Esophagus squamous epithelium (tissue), 5 donors: ENCODE measurements at places on chromosomes 6 and 20. TPM values are rescaled to one million over a fixed set of nuclear protein-coding genes. Genes with fewer than 3 reads are reported as not detected.
A peak's percentile ranks its signal among the peaks of the same experiment; 100 is the strongest.

- no peaks in the 10 kb centered on the region for H3K36me3 ChIP-seq
- H3K4me3 ChIP-seq = no peak overlapping the region
- no peak for DNase-seq
- no peak overlapping the region for H3K27ac ChIP-seq
Measured at GRCh38 chr6:40599555-40599954, 12.4 kb upstream of the LRFN2 start.

DNA sequence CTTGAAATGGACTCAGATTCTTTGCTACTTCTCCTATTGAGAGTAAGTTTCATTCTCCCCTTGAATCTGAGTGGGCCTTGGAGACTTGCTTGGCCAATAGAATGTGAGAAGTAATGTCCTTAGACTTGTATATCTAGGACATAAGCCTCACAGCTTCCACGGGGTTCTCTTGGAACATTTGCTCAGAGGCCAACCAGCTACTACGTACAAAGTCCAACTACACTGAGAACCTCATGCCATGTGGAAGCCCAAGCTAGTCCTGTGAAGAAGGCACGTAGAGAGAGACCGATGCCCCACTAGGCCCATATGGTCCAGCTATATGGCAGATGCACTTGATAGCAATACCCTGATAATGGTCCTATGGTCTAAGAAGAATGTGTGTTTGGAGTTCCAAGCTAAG, 22.9 kb downstream of the TMEM14A start:
- no peaks in the 10 kb centered on the region for H3K36me3 ChIP-seq
- H3K27ac ChIP-seq = no peak overlapping the region
- H3K27me3 ChIP-seq = no peaks in the 10 kb centered on the region
- no peak overlapping the region for H3K4me3 ChIP-seq

DNA sequence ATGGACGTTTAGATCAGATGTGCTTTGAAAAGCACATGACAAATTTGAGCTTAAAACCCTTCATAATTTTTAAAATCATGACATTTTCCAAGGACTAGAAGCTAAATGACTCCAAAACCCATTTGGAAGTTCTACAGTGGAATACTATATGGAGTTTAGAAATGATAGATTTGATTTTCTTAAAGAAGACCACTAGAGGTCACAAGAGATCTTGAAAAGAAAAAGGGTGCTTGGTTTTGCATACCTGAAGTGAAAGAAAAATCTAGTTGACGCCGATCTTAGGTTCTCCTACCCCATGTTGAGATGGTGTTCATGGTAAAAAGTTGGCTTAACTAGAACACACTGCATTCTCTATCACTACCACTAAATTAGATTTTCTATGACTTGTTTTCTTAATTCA, 31.5 kb downstream of the CFAP61 start:
- peaks cover 40% of the 10 kb centered on the region for H3K4me1 ChIP-seq
- no peaks in the 10 kb centered on the region for H3K36me3 ChIP-seq

DNA sequence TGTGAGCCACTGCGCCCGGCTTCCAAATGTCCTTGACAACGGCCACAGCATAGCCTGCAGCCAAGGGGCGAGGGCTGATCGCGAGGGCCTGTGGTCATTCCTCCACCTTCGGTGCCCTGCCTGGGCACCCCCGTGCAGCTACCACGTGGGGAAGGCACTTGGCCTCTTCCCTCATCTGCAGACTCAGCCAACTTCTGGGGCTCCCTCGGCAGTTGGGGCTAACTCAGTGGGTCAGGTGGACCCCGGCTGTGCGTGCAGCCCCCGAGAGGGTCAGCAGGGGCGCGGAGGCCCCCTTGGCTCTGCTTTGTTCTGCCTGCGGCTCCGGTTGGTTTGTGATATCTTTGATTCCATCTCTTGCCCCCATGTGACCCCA, 52.9 kb upstream of the BHLHE23 start:
- peaks cover 90% of the 10 kb centered on the region for H3K27me3 ChIP-seq
- H3K36me3 ChIP-seq = no peaks in the 10 kb centered on the region
- no peaks in the 10 kb centered on the region for H3K4me1 ChIP-seq
- no peak overlapping the region for H3K27ac ChIP-seq
- DNase-seq = no peak
- H3K4me3 ChIP-seq = no peak overlapping the region

Gene TRIM38
- total RNA-seq = 9.0 TPM

DNA sequence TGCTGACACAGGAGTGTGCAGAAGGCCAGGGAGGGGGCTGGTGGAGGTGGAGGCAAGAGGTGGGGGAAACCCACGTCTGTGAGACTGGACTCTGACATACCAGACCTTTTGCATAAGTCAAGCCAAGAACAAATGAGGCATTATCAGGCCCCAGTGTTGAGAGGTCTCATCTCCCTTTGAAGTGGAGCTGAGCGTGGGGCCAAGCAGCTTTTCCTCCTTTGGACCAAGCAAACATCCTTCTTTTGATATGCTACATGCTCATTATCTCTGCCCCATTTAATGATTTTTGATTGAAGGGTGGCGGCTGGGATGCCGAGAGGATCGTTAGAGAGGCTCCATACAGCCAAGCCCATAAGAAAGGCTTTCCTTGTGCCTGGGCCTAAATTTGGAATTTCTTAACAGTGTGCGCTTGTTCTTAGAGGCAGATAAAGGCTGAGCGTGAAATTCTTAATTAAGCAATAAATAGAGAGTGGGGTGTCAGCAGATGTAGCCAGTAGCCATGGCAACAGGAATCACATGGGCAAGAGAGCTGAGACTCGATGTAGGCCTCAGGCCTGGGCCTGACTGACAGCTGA, 244.5 kb downstream of the PKHD1 start:
- no peak for DNase-seq
- H3K27me3 ChIP-seq = no peaks in the 10 kb centered on the region
- H3K4me3 ChIP-seq = no peak overlapping the region
- no peaks in the 10 kb centered on the region for H3K4me1 ChIP-seq

DNA sequence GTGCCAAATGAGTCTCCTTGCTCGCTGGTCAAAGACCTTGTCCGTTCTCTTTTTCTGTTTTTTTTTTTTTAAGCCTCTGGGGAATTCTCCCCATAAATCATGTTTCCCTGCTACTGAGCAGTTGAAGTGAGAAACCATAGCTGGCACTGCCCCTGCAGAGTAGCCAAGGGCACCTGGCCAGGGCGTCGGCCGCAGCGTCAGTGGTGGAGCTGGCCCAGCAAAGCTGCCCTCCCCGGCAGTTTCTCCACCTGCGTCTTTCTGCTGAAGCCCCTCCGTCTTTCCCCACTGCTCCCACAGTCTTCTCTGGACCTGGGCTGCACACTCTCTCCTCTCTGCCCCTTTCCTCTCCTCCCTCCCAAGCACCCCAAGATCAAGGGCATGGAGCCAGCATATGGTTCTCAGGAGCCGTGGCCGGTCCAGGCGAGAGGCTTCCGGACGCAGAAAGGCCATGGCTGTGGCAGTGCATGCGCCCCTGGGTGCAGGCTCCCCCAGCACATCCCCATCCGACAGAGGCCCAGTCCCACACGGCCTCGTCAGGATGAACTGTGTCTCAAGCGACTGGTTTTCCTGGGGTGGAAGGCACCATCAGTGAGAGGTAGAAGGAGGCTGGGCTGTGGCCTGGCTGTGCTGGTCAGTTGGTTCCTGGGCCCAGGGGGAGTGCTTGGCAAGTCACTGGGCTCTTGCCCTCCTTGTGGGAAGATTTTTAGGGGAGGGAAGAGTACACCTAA, 218.1 kb downstream of the ERMARD start:
- H3K27me3 ChIP-seq = no peaks in the 10 kb centered on the region
- H3K27ac ChIP-seq = no peak overlapping the region
- no peaks in the 10 kb centered on the region for H3K36me3 ChIP-seq

Gene HSPA12B
- total RNA-seq = 0.75 TPM

DNA sequence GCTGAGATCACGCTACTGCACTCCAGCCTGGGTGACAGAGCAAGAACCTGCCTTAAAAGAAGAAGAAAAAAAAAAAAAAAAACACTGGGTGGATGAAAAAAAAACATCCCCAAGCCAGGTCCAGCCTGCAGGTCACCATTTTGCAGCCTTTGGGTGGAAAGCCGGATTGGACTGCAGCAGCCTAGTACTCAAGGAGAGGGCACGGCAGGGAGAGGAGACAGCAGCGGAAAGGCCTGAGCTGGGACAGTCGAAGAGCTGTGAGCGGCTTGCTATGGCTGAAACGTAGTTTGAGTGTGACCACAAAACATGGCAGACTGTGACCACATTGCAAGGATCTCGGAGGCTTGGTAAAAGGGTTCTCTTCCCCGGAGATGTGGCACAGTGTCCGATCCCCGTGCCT, 173.0 kb downstream of the NFATC2 start:
- DNase-seq = no peak
- H3K4me3 ChIP-seq = no peak overlapping the region
- H3K27me3 ChIP-seq = no peaks in the 10 kb centered on the region
- no peaks in the 10 kb centered on the region for H3K36me3 ChIP-seq

Gene CYP21A2
- total RNA-seq = not detected

GRCh38 chr6:132812756-132813172, 1.6 kb upstream of the RPS12 start:
- peaks cover 9% of the 10 kb centered on the region for H3K36me3 ChIP-seq
- peak overlapping the region; percentile 93 for H3K27ac ChIP-seq
- DNase-seq = no peak
- no peaks in the 10 kb centered on the region for H3K27me3 ChIP-seq
- peak overlapping the region; percentile 93 for H3K4me3 ChIP-seq

DNA sequence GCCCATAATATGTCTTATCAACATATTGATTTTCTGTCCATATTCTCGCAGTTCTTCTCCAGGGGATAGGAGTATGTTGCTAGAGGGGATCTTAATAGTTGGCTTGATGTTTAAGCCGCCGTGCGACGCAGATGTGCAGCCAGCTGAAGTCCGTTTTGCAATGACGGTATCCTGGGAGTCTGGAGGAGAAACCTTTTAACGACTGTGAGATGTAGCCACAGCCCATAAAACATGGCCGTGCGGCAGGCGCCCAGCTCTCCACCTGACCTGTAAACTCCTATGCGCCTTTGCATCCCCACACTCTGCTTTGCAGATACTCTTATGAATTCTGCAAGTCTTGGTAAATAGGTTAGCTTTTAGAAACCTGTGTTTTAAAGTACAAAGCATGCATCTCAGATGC, 36.9 kb downstream of the BMP6 start:
- H3K36me3 ChIP-seq = no peaks in the 10 kb centered on the region
- H3K4me1 ChIP-seq = no peaks in the 10 kb centered on the region
- no peak for DNase-seq

- peaks cover 33% of the 10 kb centered on the region for H3K4me1 ChIP-seq
- H3K4me3 ChIP-seq = no peak overlapping the region
- H3K27me3 ChIP-seq = no peaks in the 10 kb centered on the region
Measured at GRCh38 chr6:37048851-37049757, 43.6 kb downstream of the FGD2 start.

Gene TMEM14A
- total RNA-seq = 64.2 TPM

Gene EMILIN3
- total RNA-seq = 0.76 TPM

DNA sequence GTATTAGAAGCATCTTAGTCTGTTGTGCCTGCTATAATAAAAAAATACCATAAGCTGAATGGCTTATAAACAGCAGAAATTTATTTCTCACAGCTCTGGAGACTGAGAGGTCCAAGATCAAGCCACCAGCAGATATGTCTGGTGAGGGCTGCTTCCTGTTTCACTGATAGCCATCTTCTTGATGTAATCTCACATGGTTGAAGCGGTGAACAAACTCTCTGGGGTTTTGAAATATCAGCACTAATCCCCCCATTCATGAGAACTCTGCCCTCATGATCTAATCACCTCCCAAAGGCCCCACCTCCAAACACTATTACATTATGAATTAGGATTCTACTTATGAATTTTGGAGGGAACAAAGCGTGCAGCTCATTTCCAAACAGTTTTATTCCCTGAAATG, 11.6 kb upstream of the CLVS2 start:
- H3K36me3 ChIP-seq = no peaks in the 10 kb centered on the region
- H3K27ac ChIP-seq = no peak overlapping the region
- H3K4me3 ChIP-seq = no peak overlapping the region
- H3K4me1 ChIP-seq = no peaks in the 10 kb centered on the region
- no peaks in the 10 kb centered on the region for H3K27me3 ChIP-seq

GRCh38 chr6:82862543-82862942, 203.1 kb downstream of the UBE3D start:
- H3K36me3 ChIP-seq = no peaks in the 10 kb centered on the region
- no peaks in the 10 kb centered on the region for H3K4me1 ChIP-seq
- no peak overlapping the region for H3K27ac ChIP-seq
- DNase-seq = no peak
- no peak overlapping the region for H3K4me3 ChIP-seq
- H3K27me3 ChIP-seq = no peaks in the 10 kb centered on the region

DNA sequence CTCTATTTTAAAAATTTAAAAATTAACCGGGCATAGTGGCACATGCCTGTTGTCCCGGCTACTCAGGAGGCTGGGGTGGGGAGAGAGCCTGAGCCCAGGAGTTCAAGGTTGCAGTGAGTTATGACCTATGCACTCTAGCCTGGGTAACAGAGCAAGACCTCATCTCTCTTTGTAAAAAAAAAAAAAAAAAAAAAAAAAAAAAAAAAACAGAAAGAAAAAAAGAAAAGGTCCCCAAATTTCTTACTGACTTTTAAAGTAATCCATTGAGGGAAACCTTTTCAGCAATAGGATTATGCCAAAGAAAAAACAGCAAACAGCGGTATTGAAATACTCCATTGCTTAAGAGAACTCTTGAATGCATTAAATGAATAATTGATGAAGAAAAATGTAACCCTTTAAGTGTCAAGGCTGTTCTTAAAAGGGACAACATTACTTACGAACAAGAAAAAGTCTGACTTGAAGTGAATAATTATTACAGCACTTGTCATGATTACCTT, 6.0 kb upstream of the DNAAF9 start:
- no peaks in the 10 kb centered on the region for H3K36me3 ChIP-seq
- H3K27me3 ChIP-seq = no peaks in the 10 kb centered on the region
- no peak overlapping the region for H3K27ac ChIP-seq
- H3K4me1 ChIP-seq = no peaks in the 10 kb centered on the region
- no peak for DNase-seq

- no peak overlapping the region for H3K4me3 ChIP-seq
- no peak for DNase-seq
- H3K4me1 ChIP-seq = no peaks in the 10 kb centered on the region
- no peaks in the 10 kb centered on the region for H3K27me3 ChIP-seq
- no peak overlapping the region for H3K27ac ChIP-seq
Measured at GRCh38 chr6:43861212-43861894, 91.3 kb downstream of the VEGFA start.

DNA sequence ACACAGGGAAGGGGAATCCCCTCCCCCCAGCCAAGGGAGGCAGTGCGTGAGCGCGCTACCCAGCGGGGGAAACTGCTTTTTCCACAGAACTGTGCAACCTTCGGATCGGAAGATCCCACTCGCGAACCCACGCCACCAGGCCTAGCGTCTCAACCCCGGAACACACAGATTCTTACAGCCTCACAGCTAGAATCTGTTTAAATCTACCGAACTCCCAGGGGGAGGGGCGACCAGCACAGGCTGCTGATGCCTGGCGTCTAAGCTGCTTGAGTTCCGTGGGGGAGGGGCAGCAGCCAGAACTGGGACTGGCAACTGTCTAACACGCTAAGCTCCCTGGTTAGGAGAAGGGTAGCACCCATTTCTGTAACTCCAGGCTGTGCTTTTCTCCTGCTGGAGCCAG, 217.3 kb upstream of the TENT5A start:
- no peaks in the 10 kb centered on the region for H3K27me3 ChIP-seq
- H3K36me3 ChIP-seq = no peaks in the 10 kb centered on the region
- DNase-seq = no peak
- no peak overlapping the region for H3K4me3 ChIP-seq
- peaks cover 5% of the 10 kb centered on the region for H3K4me1 ChIP-seq

GRCh38 chr6:127147534-127147933, 29.1 kb downstream of the RSPO3 start:
- DNase-seq = no peak
- no peaks in the 10 kb centered on the region for H3K27me3 ChIP-seq
- no peaks in the 10 kb centered on the region for H3K4me1 ChIP-seq
- no peaks in the 10 kb centered on the region for H3K36me3 ChIP-seq
- H3K27ac ChIP-seq = no peak overlapping the region

GRCh38 chr20:3874194-3874844, 14.9 kb upstream of the PANK2 start:
- no peak overlapping the region for H3K4me3 ChIP-seq
- no peak overlapping the region for H3K27ac ChIP-seq
- DNase-seq = no peak
- H3K4me1 ChIP-seq = peaks cover 5% of the 10 kb centered on the region
